Activated CD4-positive, alpha-beta T cell treated with anti-CD3 and anti-CD28 coated beads, Interleukin-2, amount 50 U/mL, for 24 hours (primary cell): ENCODE measurements at places on chromosomes 16 and 17.

- no peak for DNase-seq
Observed at GRCh38 chr17:83069931-83070742, 9.3 kb upstream of the METRNL start.

DNA sequence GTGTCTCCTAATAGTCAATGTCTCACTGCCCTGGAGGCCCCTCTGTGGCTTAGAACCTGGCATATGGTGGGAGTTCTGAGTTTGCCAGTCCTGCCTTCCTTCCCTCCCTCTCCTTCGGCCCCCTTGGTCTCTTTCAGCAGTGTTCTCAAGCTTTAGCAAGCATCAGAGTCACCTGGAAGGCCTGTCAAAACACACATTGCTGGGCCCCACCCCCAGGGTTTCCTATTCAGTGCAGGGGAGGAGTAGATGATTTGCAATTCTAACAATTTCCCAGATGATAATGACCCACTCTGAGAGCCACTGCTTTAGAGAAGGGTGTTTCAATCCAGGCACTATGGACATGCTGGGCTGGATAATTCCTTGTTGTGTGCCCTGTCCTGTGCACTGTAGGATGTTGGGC lies 26.4 kb upstream of the TMEM220 start:
- no peak for DNase-seq

DNA sequence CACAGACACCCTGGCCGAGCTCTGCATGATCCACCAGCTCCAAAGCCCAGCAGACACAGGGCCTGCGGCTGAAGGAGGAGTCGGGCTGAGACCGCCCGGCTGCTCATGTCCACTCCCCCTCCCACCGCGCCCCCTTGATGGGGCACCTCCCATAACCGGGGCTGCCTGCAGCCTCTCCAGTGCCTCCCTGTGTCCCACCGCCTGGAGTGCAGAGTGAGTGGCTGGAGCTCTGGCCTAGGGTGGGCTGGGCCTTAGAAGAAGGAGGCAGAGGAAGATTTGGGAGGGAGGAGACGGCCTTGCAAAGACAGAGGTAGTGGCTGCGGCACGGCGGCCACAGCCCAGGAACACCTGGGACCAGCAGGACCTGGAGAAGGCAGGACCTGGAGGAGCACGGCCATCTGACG lies 4.0 kb downstream of the CBFA2T3 start:
- no peak for DNase-seq

DNA sequence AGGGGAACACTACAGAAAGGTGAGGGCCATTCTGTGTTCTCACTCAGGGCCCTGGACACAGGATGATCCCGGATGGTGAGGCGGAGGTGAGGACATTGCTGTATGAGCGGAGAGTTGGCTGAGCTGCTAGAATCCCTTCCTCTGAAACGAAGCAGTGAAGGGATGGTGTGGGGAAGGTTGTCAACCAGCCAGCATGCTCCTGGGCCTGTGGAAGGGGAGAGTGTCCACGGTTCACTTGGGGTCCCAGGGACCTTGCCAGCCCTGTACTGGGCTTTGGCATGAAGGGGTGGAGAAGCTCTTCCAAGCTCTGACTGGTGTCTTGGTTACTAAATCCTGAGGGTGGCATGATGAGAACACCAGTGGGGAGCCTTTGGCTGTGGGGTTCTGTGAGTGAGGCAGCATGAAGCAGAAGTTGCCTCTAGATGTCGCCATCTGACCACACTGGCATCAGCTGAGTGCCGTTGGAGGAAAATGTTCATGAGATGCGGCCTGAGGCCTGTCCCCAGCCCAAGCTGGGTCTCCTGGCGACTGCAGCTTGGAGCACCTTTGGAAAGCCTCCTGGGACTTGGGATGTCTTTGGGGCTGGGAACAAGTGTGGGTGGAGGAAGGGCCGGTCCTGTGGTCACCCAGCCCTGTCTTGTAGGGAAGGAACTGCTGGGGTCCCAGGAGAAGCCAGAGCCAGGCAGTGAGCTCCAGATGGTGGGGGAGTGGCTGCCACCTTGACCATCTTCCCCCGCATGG lies 14.8 kb downstream of the PDP2 start:
- DNase-seq, result peak; percentile 22

- no peak for DNase-seq
Observed at GRCh38 chr17:11330826-11331225, 89.8 kb downstream of the SHISA6 start.

- DNase-seq, result no peak
Observed at GRCh38 chr16:83458612-83459011, 349.2 kb upstream of the HSBP1 start.

DNA sequence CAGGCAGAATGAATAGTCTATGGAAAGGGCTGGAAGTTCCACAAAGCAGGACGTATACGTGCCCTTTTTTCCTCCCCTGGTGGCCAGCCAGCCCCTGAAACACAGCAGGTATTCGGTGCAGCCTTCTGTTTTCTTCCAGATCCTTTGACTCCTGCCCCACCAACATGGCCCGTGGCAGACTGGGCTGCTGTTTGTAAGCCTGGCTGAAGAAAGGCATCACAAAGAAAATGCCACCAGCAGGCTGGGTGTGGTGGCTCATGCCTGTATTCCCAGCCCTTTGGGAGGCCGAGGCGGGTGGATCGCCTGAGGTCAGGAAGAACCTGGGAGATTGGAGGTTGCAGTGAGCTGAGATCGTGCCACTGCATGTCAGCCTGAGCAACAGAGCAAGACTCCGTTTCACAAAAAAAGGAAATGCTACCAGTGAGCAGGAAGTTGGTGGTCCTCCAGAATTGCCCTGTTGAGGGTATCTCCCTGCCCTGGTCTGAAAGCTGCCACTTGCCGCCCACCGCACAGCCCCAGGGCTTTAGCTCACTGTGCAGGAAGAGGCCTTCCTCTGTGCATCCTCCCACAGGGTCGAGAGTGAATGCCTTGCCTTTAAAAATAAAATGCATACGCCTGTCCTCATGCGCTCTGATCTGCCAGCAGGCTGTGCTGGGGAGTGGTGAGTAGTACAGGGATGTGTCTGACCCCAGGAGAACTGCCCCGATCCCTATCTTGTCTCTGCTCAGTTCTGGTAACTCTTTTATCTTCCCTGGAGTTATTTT lies 587.7 kb downstream of the MAF start:
- DNase-seq, result no peak

DNA sequence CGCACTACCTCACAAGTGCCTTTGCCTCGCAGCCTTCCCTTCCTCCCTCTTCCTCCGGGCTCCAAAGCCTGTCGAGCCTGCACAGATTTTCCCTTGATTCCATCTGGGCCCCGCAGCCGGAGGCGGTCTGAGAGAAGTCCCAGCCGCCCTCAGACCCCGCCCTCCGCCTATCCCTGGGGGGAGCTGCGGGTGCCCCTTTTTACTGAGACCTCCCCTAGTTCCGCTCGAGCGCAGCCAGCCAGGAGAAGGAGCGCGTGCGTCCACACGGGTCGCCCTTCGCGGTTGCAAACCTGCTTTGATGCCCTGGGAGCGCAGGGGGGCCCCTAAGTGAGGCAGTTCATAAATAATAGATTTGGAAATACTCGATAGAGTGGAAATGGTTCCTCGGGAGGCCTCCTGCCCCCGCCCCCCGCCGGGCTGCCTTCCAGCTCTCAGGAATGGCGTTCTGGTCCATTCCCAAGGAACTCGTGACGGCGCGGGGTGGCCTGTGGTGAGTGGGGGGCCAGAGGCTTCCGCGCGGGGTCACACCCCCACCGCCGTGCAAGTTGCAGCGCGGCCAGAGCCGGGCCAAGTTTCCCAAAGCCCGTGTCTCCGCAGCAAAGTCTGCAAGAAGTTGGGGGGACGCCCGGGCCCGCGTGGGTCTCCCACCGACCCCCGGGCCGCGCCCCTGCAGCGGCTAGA lies 610 bp downstream of the C16orf74 start:
- DNase-seq, result no peak

GRCh38 chr17:33929181-33929724 lies 325.8 kb upstream of the CCL2 start:
- no peak for DNase-seq

GRCh38 chr16:14164916-14165662 lies 94.0 kb downstream of the MRTFB start:
- no peak for DNase-seq

GRCh38 chr17:47716375-47716774 lies 16.7 kb upstream of the TBX21 start:
- no peak for DNase-seq

DNA sequence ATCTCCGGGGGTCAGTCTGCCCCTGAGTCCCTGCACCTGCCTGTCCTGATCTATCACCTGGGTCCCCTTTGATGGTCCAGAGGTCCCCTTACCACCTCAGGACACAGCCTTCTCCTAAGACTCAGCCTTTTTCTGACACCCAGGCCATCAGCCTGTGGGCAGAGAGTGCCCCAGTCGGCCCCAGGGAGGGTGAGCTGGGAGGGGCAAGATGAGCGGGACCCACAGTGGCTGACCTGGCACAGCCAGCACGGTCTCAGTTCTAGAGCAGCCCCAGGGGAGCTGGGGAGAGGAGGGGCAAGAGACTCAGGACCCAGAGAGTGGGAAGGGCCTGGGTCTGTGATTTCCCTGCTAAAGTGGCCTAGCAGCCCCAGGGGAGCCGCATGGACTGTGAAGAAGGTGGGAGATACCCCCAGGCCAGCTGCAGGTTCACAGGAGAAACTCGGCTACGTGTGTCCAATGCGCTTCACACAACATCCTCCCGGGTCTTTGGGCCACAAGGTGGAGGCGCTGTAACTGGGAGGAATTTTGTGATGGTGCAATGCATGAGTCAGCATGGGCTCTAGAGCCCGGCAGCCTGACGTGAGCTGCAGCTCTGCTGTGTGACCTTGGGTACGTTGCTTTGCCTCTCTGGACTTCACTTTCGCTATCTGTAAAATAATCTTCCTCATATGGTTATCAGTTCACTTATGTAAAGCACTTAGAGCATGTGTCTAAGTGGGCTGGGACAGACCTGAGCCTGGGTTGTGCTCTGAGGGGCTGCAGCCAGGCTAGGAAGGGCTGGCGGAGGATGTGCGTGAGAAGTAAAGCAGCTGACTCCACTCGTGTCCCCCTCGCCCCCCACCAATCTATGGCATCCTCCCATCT lies 67.2 kb upstream of the LHX1 start:
- no peak for DNase-seq

DNA sequence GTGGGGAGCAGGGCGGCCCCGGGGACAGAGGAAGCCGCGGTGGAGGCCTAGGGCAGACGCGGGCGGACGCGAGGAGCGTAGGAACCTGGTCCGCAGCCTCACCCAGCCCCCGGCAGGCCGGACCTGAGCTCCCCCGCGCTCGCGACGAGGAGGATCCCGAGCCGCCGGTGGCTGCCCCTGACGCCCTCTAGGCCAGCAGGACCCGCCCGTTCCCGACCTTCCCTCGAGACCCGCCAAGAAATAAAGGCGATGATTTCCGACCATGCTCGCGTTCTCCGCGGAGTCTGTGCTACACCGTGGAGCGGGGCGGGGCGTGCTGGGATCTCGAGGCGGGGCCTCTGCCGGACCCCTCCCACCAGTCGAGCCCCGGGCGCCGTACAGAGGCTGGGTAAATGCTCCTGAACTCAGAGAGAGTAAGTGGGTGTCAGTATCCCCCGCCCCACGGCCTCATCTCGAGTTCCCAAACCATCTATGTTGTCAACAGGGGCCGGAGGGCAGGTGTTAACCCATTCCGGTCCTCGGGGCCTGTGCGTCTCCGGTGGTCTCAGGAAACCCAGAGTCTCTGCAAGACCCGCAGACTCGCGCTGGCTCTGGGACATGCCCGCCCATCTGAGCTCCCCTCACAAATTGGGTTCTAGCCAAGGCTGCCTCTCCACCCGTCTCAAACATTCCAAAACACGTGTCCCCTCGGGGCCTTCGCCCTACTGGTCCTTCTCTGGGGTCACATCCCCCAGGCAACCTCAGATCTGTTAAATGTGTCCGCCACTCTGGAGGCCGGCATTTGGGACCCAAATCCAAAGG lies 13.7 kb downstream of the SYCE1L start:
- DNase-seq, result peak; percentile 57

GRCh38 chr16:27330542-27330941 lies 16.8 kb downstream of the IL4R start:
- DNase-seq, result no peak
